COLO829 (cell line): ENCODE measurements at places on chromosomes 5 and 9.

GRCh38 chr5:7073666-7074065, 322.3 kb upstream of the ADCY2 start:
- DNase-seq, result no peak

DNA sequence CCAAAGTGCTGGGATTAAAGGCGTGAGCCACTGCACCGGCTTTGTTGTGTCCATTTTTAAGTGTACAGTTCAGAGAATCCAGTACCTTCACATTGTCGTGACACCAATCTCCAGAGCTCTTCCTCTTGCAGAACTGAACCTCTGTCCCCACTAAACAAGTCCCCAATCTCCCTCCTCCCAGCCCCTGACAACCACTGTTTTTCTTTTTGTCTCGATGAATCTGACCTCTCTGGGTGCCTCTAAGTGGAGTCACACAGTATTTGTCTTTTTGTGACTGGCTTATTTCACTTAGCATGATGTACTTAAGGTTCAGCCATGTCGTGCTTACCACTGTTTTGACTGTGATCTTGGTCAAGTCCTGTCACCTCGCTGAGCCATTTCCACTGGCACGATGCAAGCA, 1.6 kb downstream of the WDR38 start:
- no peak for DNase-seq

- no peak for DNase-seq
These were observed 45.7 kb upstream of the ADRB2 start for GRCh38 chr5:148780711-148781110.

DNA sequence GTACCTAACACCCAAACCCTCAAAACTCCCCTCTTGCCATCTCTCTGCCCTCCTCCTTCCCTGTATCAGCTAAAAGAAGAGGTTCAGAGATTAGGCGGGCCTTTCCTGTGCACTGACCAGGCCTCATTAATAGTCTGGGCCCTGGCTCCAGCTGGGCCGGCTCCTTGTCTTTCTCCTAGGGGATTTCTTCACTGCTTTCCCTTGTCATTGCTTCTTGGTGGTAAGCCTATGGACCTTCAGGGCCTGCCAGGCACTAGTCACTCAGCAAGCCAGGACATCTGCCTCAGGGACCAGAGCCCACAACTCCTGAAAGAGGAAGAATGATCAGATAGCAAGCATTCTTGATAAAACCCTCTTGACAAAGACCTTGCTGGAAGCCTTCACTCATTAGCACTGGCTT, 50.9 kb downstream of the MRRF start:
- DNase-seq, result no peak

DNA sequence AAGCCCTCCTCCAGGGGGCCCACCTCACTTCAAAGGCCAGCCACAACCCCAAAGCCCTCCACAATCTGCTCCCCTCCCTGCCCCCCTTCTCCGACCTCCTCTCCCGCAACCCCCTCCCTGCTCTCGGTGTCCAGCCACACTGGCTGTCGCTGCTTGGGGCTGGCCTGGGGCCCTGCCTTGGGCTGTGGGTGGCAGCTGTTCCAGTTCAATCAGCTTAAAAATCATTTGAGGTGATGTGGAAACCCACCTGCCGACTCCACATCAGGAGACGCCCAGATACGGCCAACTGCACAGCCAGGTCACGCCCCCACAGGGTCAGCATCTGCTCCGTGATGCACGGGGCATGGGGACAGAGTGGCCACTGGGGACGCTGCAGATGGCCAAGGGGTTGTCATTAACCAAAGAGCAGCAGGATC, 107.0 kb upstream of the MVB12B start:
- DNase-seq, result no peak

GRCh38 chr9:123679330-123679987, 250.5 kb downstream of the DENND1A start:
- DNase-seq, result no peak

DNA sequence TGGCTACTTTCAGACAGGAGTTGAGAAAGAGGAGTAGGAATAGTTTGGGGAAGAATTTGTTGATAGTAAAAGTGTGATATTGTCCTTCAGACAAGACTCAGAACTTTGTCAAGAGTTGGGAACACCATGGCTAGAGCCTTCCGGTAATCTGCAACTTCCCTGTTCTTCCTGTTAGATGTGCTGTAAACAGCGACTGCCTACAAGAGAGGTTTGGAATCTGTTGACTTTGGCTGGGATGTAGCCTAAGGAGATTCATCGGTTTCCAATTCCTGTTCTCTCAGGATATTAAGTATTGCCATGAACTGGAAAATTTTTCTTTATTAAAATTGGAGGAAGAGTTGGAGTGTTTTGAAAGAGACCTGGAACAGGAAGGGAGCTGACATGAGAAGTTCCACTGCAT, 43.9 kb downstream of the ARHGAP26 start:
- no peak for DNase-seq

GRCh38 chr9:38018958-38019602, 49.9 kb downstream of the SHB start:
- DNase-seq, result no peak

GRCh38 chr5:179375831-179376365, 30.6 kb upstream of the ADAMTS2 start:
- no peak for DNase-seq

DNA sequence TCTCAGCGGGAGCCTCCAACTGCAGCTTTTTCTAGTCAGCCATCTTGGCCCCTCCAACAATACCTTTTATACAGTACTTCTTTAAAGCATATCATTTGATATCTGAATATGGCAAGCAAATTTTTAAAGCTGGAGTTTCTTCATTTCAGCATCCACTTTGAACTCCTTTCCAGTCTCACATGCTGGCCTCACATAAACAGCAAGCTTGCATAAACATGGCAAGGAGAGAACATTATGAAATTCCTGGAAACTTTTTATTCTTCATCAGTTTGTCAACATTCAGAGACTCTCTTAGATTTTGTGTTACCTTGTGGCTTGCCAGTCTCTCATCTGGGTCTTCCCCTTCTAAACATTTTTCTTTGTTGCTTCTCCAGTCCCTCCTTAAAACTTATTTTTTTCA, 745.3 kb downstream of the NR2F1-AS1 start:
- no peak for DNase-seq

DNA sequence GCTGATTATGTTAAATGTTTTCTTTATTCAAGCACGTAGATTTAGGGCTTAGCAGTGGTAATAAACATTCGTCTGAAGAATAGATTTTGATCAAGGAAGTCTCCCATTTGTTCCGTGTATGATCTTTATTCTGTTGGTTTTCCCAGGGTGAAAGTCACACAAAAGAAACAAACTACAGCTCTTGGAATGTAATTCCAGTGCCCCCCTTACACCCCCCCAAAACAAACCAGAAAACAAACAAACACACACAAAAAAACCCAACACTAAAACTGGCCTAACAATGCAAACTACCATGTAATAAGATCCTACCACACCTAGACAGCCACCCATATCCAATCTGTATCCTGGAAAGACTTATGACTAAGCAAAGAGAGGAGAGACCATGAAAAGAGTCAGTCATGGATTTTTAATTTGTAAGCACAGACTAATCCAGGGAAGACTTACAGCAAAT, 196.2 kb upstream of the ELL2 start:
- DNase-seq, result no peak

DNA sequence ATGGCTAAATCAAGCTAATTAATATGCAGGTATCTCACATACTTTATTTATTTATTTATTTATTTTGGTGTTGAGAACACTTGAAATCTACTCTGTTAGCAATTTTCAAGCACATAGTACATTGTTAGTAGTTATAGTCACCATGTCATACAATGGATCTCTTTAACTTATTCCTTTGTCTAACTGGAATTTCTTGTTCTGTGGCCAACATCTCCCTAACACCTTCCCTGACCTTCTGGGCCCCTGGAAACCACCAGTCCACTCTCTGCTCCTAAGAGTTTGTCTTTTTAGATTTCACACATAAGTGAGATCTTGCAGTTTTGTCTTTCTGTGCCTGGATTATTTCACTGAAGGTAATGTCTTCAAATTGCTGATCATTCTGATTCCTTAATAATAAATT, 229.1 kb downstream of the SEMA5A start:
- DNase-seq, result no peak

DNA sequence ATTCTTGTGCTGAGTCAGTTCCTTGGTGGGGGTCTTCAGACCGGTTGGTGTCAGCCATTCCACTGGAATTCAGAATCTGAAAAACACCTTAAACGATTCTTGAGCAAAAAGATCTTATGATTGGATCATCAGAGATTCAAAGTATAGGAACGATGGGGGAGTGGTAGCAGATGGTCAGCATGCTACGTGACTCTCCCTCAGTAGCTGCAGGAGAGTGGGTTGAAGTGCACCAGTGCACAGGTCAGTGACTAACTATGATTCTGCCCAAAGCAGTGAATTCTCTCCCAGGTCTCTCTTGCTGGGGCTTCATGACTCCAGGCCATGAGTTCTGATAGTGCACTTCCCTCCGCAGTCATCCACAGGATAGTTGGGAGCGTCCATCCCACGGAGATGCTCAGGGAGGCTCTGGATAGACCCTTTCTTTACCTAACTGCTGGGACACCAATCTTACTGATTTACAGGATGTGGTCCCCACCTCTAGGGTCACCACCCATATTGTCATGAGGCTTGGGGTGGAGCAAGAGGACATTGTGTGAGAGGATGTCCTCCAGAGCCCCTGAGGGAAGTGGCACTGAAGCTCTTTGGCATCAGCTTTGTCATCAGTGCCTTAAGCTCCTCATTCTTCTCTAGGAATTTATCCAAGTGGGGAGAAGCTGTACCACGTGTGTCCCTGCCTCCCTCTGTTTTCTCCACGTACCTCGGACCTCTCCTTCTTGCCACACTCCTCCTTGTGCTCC, 62.0 kb downstream of the RASGRF2 start:
- no peak for DNase-seq

DNA sequence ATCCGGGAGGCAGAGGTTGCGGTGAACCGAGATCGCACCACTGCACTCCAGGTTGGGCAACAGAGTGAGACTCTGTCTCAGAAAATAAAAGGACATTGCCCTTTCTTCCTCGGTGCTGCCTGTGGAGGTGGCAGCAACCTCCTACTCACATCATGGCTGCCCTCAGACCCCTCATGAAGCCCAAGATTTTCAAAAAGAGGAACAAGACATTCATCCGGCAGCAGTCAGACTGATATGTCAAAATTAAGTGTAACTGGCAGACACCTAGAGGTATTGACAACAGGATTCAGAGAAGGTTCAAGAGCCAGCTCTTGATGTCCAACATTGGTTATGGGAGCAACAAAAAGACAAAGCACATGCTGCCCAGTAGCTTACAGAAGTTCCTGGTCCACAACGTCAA, 12.6 kb upstream of the PAX5 start:
- DNase-seq, result no peak

- DNase-seq, result no peak
These were observed 182.1 kb downstream of the DMRT2 start for GRCh38 chr9:1231998-1232919.

DNA sequence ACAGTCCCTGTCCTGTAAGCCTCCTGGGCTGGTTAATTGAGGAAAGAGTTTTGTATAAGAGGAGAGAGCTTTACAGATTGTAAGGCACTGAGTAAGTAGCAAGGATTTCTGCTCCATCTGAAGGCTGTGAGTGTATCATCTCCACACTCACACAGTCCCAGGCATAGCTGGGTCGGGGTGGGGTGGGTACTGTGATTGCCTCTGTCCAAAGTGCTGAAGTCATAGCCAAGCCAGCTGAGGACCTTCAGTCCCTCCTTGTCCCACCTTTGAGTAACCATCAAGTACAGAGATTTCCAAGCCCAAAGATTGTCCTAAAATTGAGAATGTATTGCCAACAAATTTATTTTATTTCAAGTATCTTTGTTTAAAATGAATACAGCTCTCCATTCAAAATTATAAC, 5.5 kb upstream of the DNAJB5 start:
- no peak for DNase-seq

GRCh38 chr5:78404682-78405293, 44.4 kb downstream of the SCAMP1 start:
- no peak for DNase-seq

- no peak for DNase-seq
These were observed 566.4 kb downstream of the EFNA5 start for GRCh38 chr5:107104040-107104995.

DNA sequence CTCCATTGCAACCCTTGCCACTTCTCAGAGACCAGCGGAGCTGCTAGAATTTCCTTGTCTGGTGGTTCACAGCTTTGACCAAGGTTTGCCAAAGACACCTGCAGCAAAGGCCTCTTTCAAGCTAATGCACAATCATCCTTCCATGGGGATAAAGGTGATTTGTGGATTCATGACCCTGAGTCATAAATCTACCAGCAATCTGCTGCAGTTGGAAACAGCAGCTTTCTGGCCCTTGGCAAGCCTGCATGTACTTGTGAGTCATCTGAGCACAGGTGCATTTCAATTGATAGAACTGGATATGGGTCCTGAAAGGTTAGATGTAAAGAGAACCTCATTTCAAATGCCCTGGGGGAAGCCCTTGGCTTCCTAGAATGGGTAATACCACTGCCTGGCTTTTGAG, 21.6 kb upstream of the TCF7 start:
- DNase-seq, result no peak

GRCh38 chr5:76326577-76327302, 76.3 kb upstream of the IQGAP2 start:
- DNase-seq, result peak; percentile 6

DNA sequence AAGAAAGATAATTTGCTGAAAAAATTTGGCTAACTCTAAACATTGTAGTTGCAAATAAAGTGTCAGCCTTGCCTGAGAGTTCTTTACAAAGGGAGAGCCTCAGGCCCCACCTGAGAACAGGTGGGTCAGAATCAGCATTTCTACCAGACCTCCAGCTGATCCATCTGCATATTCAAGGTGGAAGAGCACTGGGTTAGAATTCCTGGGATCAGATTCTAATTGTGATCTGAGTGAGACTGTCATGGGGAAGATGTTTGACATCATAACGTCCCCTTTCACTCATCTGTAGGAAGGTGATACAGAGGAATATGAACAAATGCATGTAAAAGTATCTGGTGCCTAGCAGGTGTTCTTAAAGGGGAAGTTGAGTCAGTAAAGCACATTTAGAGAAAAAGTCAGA, 54.6 kb downstream of the FBXL7 start:
- no peak for DNase-seq

- no peak for DNase-seq
These were observed 607.2 kb upstream of the CLINT1 start for GRCh38 chr5:158466191-158466590.

DNA sequence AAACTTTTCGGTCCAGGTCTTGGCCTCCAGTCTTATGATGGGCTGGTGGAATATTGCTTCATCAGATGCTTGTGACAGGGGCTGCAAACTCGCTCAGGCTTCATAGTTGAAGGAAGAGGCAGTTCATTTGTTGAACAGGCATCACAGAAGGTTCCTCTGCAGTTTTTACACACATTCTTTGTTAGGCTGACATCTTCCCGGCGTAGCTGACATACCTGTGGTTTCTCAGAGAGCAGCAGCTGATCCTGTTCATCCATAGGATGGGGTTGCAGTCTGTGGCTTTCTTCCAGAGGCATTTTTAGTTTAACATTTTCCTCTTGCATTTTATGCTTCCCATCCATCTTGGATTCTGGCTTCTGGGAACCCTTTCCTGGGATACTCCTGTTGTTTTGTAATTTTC, 1255.2 kb downstream of the EFNA5 start:
- no peak for DNase-seq
